ENCODE measurements at places on chromosomes 16 and 17. TPM values are rescaled to one million over a fixed set of nuclear protein-coding genes. Genes with fewer than 3 reads are reported as not detected.

DNA sequence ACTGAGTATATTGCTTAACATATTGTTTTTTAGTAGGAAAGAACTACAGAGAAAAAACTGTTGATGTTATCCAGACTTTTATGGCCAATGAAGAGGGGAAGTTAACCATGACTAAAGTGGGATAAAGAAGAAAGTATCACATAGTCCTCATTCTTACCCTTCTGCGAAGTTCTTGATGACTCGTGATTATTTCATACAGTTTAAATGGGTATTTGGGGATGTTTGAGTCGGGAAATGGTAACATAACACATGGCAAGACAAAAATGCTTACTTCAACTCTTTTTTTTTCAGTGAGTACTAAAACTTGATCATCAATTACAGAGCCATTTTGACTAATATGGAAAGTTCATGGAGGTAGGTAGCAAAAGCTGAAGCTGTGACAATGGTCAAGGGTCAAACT lies 4.9 kb downstream of the POLG2 start:
- peaks cover 8% of the 10 kb centered on the region for H3K4me1 ChIP-seq
- H3K27ac ChIP-seq: no peak overlapping the region
- no peak for DNase-seq
- H3K36me3 ChIP-seq: peaks cover 34% of the 10 kb centered on the region
- no peak overlapping the region for H3K4me3 ChIP-seq

DNA sequence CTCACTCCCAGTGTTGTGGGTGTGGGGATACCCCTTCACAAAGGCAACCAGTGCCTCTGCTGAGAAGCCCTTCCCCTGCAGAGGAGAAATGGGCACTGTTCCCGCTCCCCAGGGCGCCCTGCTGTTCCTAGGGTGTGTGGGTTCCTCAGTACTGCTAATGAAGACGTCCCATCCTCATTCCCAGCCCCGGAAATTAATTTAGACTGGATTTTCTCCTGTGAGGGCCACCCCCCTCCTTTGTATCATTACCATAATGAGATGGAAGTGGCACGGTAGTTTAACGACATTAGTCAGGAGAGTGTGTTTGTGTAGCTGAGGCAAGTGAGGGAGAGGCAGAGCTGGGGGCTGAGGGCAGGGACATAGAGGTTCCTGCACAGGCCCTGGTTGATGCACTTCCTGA lies 53.2 kb downstream of the PIPOX start:
- no peak for DNase-seq
- no peak overlapping the region for H3K27ac ChIP-seq
- no peaks in the 10 kb centered on the region for H3K27me3 ChIP-seq
- H3K36me3 ChIP-seq: peaks cover 21% of the 10 kb centered on the region

DNA sequence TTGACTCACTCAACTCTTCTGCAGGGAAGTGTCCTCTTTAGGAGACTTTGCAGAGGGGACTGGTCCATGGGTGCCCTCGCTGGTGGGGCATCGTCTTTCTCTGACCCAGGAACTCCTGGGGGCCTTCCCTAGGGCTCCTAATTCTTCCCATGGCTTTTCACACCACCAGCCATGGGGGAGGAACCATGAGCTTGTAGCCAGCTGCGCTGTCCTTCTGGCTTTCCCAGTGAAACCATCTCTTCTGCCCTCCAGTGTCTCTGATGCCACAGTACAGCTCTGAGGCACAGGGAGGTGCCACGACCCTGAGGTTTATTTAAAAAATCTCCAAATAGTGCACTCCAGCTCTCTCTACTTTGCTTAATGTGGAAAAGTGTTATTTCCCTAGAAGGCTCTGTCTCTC lies 78.6 kb downstream of the SDR42E1 start:
- H3K27ac ChIP-seq: no peak overlapping the region
- no peaks in the 10 kb centered on the region for H3K4me1 ChIP-seq
- no peak overlapping the region for H3K4me3 ChIP-seq
- H3K36me3 ChIP-seq: no peaks in the 10 kb centered on the region
- DNase-seq: no peak

DNA sequence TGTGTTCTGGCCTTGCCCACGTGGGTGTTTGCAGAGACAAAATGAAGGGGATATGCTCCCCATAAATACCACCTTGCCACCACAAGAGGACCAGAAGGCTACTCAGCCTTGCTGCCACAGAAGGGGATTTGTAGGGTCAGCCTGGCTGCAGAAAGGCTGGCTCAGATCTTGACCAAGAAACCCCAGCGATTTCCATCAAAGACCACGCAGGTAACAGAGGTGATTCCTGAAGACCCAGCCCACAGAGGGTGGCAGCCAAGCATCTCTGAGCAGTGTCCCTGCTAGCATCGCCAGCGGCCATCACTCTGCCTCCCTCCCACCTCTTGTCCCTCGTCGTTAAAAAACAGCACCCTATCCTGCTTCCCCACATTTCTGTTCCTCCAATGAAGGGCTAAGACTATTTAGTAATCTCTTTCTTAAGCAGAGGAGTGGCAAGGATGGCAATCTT lies 54.9 kb downstream of the BEAN1 start:
- peak; percentile 22 for DNase-seq
- H3K27ac ChIP-seq: no peak overlapping the region
- no peaks in the 10 kb centered on the region for H3K4me1 ChIP-seq
- H3K4me3 ChIP-seq: no peak overlapping the region

The PRR35 gene
- total RNA-seq: not detected

The CCL8 gene
- total RNA-seq: not detected

The MT1G gene
- total RNA-seq: not detected
